ENCODE measurements at places on chromosomes 11 and 22.

DNA sequence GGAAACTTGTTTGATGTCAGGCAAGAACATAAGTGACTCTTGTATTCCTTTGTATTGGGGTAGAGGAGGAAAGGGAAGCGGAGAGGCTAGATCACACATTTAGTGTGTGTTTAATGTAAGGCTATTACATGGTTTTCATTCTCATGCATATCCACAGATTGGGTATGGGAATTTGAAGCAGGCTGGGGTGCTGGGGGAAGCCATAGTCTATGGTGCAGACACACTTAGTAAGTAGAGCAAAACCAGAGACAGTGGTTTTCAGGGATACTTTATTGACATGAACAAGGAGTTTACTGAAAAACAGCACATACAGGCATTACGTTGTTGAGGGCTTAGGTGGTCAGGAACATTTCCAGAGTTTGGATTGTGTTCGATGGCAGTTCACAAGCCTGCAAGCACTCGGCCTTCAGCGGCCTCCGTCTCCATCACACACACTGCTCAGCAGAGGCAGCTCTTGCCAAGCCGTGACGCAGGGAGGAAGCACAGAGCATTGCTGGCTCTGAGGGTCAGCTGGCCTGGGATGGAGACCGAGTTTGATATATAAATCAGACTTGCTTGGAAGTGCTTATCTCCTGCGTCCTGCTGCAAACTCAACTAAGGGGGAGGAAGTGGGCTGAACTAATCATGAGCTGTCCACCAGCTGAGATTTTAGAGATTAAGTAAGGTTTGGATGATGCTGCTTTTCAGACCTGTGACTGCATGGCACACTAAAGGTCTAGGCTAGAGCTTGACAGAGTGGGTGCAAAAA, 25.3 kb downstream of the SCN3B start:
- no peak for DNase-seq

DNA sequence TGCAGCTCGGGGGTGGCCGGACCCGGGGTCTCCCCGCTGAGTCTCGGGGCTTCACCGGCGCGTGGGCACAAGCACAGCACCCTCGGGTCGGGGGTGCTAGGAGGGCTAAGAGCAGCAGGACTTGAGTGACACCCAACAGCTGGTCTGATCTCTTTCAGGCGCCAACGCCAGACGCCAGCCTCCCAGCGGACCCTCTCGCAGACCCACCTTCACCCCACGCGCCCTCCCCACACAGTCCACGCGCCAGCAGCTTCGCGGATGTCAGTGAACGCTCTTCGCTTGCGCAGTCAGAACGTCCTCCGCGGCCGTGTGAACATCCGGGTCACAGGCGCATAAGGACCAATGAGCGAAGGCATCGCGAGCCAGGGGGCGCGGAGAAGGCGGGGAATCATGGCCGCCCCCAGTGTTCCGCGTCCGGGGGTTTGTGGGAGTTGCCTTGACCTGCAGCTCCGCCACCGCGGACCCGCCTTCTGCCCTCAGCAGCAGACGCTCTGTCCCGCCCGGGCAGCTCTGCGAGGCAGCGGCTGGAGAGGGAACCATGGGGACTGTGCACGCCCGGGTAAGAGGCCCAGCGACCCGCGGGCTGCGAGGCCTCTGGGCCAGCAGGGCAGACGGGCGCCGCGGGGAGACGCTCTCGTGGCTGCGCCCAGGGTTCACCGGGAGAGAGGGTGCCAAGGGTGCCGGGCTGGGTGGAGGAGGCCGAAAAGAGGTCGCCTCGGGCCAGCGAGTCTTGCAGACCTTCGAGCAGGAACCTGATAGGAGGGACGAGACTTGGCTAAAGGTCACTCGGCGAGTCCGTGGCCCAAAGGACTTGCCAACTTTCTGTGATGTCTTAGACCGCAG, at the start of gene SAMM50:
Gene SAMM50 (plus strand): TSS at position 403 of the 843 bp plus-strand sequence. CDS start 136 bp downstream, at position 539.
- peak; percentile 93 for DNase-seq

DNA sequence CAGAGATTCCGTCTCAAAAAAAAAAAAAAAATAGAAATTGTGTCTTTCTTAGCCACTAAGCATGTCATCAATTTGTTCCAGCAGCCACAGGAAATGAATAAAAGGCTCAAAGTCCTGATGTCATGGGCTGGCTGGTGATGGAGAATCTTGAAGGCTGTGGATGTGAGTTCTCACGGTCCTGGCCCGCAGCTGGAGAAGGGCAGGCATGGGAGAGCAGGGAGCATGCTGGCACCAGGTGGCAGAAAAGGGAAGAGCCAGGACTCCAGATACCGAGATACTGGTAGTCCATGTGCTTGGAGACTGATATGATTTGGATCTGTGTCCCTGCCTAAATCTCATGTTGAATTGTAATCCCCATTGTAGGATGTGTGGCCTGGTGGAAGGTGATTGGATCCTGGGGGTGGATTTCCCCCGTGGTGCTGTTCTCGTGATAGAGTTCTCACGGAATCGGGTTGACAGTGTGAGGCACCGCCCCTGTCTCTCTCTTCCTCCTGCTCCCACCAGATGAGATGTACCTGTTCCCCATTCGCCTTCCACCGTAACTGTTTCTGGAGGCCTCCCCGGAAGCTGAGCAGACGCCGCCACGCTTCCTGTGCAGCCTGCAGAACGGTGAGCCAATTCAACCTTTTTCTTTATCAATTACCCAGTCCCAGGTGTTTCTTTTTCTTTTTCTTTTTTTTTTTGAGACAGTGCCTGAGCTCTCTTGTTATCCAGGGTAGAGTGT, 18.1 kb downstream of the MRGPRD start:
- no peak for DNase-seq

DNA sequence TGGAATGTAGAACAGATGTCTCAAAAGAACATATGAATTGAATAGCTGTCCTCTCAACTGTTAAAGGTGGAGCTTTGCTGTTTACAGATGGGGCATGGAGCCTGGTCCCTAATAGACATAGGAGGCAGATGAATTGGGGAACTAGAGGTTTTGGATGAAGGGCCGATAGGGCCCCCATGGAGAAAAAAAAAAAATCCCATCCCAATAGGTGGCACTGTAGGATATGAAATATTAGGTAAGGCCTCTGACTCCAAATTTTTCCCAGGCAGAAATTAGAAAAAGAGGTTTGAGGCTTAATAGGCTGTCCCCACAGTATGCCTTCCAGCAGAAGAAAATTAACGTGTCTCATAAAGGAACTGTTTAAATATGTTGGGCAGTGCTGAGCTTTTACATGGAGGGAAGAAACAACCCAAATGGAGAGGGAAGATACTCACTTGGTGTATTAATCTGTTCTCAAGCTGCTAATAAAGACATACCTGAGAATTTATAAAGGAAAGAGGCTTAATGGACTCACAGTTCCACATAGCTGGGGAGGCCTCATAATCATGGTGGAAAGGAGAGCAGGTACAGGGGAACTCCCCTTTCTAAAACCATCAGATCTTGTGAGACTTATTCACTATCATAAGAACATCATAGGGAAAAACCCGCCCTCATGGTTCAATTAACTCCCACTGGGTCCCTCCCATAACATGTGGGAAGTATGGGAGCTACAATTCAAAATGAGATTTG, 30.1 kb upstream of the TMEM45B start:
- peak; percentile 10 for DNase-seq

- no peak for DNase-seq
These were observed 121.7 kb upstream of the CHORDC1 start for GRCh38 chr11:90344546-90344945.

DNA sequence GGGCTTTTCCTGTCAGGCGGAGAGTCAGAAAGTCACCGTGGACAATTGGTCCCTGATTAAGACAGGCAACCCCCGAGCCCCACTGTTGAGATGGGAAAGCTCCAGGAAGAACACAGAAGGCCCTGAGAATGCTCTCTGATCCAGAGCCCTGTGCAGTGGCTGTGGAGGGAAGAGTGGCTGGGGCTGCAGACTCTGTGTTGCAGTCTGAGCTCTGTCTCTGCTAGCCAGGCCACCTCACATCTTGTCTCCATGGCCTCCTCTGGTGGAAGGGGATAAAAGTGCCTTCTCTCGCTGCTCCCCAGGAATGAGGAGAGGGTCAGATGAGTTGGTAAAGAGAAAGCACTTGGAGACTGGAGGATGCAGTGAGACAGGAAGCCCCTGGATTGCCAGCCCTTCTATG, 141.2 kb downstream of the CEP164 start:
- DNase-seq = peak; percentile 33

DNA sequence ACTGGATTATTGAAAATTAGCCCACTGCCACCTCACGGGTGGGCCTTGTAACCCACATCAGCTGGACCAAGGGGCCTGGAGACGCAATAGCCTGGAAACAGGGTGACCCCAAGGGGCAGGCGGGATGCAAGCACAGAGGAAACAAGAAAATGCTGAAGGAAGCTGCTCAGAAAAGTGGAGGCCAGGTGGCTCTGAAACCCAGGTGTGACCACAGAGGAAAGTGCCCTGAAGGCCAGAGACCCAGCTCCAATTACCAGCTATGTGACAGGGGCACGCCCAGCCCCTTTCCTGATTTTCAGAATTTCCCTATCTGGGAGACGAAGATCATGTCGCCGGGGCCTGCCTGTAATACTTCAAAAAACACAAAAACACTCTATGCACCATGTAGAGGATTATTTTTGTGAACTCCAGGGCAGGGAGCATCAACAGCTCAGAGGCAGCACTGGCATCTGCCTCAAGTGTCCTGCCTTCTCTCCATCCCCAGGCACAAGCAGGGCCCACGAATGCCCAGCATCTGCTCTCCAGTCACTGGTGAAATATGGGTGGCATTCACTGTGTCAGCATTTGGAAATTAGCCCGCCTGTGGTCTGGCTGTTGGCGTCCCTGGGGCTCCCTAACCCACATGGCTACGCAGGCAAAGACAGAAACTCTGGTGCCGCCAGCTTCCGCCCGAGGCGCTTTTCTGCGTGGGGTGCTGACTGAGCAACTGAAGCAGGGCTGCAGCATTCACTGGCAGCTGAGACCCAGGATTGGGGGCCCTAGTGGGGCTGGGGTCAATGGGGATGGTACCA, 6.3 kb downstream of the KCNJ1 start:
- no peak for DNase-seq

DNA sequence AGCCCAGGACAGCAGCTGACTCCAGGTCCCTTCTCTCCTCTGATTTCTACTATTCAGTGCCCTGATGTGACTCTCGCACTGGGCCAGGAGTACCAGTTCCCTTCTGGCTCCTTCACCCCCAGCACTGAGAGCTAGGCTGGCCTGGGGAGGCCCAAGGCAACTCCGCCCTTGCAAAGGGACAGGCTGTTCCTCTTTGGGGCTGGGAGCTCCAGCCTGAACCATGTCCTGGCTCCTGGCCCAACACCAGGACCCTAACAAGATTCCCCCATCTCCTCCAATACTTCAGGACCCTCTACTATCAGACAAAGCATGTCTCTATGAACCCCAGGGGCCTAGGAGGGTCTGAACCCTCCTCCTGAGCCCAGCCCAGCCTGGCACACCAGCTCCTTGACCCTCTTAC, 12.5 kb downstream of the CREB3L1 start:
- DNase-seq = peak; percentile 26

DNA sequence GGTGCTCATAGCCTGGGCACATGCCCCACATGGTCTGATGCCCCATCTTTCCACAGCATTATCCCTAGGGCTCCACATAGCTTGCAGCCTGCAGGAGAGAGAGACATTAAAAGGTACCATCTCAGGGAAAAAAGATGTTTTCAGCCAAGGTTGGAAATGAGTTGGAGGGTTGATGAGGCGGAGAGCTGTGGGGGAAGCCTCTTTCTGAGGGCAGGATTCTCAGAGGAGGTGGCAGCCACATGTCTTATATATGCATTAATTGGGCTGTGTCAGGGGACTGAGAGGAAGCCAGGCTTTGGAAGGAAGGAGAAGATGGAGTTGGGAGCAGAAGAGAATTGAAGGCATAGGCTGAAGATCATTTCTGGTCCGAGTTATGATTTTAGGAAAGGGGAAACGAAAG, 57.8 kb downstream of the CEP164 start:
- no peak for DNase-seq

- no peak for DNase-seq
These were observed 47.9 kb upstream of the RAPSN start for GRCh38 chr11:47496808-47497207.

DNA sequence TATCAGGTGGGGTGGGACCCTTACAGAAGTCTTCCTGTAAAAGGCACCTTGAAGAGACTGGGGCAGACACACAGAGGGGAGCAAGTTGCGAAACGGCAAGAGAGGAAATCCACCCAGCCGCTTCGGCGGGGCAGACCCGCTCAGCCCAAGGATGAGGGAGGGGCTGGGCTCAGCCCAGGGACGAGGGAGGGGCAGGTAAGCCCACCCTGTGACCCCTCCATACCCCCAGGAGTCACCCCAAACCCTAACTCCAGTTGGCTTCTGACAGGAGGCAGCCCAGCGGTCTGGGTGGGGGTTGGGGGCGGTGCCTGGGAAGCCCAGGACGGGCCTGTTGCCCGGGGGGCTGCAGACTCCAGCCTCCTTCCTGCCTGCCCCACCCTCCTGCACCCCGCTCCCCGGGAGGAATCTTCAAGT, 965 bp downstream of the OSBPL5 start:
- DNase-seq = peak; percentile 31

GRCh38 chr11:69367211-69367964, 73.4 kb downstream of the MYEOV start:
- no peak for DNase-seq

GRCh38 chr11:14189874-14190273, 169.1 kb downstream of the RRAS2 start:
- DNase-seq = no peak

DNA sequence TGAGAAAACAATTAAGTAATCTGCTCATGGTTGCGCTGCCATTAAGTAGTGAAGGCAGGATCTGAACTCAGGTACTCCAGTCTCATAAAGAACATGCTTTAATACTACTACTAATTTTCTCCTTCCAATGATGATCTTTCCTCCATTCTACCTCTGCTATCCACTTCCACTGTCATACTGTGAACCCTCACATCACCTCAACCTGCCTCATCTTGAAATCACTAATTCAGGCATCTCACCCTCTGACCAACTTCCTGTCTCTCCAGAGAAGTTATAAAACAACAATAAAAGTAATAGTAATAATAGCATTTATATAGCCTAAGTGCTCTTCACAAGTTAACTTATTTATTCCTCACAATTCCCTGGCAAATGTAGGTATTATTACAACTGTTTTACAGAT, 57.1 kb upstream of the PSMA1 start:
- DNase-seq = no peak

DNA sequence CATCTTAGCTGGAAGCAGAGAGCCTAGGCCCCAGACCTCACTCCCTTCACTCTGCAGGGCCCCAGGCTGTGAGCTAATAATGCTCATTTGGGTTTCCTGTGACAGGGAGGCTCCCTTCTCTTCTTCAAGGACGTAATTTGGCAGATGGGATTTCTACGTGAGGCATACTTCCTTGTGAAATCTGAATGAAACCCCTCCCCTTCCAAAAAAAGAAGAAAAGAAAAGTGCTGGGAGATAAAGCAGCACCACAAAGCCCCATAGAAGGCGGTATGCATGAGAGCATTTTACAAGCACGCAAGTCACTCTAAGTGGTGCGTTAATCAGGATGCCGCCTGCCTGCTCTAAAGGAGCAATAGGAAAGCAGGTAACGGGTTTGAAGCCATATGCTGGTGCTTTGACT, 5.7 kb downstream of the P2RX3 start:
- DNase-seq = peak; percentile 29

- DNase-seq = no peak
These were observed 72.8 kb downstream of the LRRC32 start for GRCh38 chr11:76597533-76598425.

- peak; percentile 94 for DNase-seq
These were observed 273.3 kb downstream of the BUD13 start for GRCh38 chr11:116499396-116500003.

Measured in ELF-1 (cell line).